ENCODE measurements at places on chromosomes 1 and 21.

- DNase-seq, result no peak
Observed at GRCh38 chr1:245823408-245824147, 668.8 kb downstream of the KIF26B start.

GRCh38 chr1:68976916-68977610, 480.2 kb upstream of the DEPDC1 start:
- DNase-seq, result peak; percentile 3

GRCh38 chr1:12496154-12496961, 121.7 kb downstream of the DHRS3 start:
- no peak for DNase-seq

GRCh38 chr1:88141499-88142074, 542.5 kb upstream of the PKN2 start:
- no peak for DNase-seq

- DNase-seq, result no peak
Observed at GRCh38 chr1:207519505-207520399, 23.8 kb downstream of the CR1 start.

DNA sequence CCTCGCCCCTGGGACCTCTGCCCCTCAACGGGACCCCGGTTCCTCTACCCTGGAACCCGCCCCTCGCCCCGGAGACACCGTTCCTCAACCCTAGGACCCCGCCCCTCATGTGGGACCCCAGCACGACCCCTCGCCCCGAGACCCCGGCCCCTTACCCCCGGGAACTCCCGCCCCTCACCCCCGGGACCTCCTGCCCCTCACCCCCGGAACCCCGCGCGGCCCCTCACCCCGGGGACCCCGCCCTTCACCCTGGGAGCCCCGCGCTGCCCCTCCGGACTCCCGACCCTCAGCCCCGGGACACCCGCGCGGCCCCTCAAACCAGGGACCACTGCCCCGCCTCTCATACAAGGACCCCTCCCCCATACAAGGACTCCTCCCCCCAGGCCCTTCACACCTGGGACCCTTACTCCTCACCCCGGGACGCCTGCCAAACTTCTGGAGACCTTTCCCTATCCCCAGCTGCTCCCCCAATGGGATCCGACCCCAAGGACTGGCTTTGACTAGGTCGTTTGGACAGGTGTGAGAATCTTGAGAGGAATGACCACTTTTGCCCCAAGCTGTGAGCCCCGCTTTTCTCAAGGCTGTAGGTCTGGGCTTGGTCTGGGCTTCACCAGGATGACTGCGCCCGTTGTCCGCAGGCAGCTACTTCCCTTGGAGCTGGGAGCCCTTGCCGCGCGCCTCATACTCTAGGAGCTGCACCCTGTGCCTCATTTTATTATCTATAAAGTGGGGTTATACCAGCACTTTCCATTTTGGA, 843 bp downstream of the DIP2A start:
- peak; percentile 63 for DNase-seq

DNA sequence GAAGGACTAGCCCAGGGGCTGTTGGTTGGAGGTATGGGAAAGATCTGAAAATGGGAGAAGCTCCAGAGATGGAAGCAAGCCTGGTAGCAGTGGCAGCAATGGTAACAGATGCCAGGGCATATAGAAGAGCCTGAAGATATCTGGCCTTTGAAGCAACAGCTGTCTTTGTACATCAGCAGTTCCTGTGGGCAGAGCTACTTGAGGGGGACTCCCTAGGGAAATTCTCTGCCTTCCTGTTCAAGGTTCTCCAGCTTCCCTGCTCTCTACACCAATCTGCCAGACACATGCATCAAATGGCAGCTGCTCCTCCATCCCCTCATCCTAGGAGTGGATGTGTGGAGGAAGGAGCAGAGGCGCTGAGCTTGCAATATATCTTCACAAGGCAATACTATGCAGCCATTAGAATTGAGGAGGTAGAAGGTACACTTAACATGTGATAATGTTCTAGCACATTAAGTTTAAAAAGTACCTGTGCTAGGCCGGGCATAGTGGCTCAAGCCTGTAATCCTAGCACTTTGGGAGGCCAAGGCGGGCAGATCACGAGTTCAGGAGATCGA, 2.2 kb downstream of the TMEM35B start:
- DNase-seq, result no peak

GRCh38 chr1:3473381-3473844, 18.9 kb downstream of the ARHGEF16 start:
- DNase-seq, result no peak

DNA sequence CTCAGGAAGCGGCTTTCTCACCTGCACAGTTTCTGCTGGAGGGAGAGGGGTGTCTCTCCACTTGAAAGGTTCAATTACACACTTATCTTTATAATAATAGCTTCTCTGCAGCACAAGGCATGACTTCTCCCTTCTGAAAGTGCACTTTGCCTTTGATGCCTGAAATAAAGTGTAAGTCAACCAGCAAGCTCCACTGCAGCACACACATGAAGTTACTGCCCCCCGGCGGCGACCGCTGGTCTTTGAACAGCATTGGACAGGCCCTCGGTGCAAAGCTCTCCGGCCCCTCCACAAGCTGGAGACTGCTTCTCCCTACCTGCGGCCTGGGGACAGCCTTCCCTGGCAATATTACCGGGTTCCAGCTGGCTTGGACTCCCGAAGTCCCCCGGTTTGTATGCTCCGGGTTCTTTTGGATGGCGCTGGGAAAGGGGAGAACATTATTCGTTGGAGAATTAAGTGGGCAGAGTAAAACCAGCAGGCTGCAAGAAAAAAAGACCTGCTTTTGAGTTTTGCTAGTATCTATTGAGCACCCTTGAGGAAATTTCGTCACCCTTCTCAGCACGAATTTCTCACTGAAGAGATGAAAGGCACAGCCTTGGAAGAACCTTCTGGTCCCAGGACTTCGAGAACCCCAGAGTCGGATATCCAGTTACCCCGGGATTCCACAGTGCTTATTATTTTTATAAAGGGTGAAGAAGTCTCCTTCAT, 11.8 kb downstream of the RCAN1 start:
- peak; percentile 89 for DNase-seq

GRCh38 chr1:56437959-56438358, 141.4 kb downstream of the PLPP3 start:
- DNase-seq, result no peak

GRCh38 chr1:234631721-234632125, 21.7 kb upstream of the IRF2BP2 start:
- no peak for DNase-seq

GRCh38 chr1:223062177-223062576, 80.9 kb downstream of the TLR5 start:
- no peak for DNase-seq

- DNase-seq, result peak; percentile 97
Observed at GRCh38 chr1:37486680-37487618, 12.6 kb downstream of the ZC3H12A start.

DNA sequence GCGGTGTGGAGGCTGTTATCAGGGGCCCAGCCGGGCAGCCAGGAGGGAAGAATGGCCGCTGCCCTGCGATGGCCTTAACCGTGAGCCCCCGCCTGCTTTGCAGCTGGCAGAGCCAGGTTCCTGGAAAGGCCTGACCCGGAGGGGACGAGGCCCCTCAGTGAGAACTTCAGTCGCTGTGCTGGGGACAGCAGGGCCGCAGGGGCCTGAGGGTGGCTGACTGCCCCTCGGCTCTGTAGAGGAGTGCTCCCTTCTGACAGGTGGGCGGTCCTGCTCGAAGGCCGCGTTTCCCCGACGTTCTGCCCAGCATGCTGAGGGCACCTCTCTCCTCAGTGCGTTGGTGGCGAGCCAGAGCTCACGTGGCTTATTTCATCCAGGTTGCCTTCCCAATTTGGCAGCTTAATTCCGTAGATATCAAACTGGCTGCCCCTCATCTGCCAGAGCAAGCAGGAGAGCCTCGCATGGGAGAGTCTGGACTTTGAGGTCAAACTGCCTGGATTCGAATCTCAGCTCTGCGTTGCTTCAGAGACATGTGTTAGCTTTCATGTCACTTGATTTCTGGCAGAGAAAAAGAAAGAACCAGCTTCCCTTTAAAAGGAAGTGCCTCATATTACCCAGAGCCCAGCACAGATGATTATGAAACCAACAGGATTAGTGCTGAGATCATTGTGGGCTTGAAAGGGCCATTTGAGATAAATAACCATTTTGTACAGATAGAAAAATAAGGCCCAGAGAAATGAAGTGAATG, 239.8 kb downstream of the SDCCAG8 start:
- no peak for DNase-seq

- DNase-seq, result no peak
Observed at GRCh38 chr1:65525266-65526048, 105.0 kb downstream of the LEPR start.

DNA sequence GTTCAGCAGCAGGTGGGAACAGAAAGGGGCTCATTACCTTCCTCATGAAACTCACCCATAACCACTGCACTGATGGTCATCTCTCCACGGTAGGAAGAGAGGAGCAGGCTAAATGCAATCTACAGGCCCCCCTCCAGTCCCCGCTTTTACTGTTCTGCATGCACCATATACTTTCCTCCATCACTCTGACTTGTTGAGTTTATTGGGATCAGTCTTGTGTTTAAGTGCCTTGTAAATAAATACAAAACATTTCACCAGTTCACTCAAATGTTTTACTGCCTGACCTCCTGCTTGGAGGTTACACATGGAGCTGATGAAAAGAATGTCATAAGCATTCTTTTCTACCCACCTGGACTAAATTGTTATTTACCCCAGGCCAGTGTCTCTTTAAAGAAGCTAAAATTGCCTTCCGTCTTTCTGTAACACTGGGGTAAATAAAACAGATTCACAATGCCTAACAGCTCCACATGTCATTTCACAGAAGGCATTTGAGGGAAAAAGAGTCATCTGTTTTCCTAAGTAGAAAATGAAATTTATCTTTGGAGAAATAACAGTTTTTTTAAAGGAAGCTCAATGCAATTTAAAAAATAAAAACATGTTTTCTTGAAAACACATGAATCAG, 30.7 kb downstream of the PTPN14 start:
- no peak for DNase-seq

DNA sequence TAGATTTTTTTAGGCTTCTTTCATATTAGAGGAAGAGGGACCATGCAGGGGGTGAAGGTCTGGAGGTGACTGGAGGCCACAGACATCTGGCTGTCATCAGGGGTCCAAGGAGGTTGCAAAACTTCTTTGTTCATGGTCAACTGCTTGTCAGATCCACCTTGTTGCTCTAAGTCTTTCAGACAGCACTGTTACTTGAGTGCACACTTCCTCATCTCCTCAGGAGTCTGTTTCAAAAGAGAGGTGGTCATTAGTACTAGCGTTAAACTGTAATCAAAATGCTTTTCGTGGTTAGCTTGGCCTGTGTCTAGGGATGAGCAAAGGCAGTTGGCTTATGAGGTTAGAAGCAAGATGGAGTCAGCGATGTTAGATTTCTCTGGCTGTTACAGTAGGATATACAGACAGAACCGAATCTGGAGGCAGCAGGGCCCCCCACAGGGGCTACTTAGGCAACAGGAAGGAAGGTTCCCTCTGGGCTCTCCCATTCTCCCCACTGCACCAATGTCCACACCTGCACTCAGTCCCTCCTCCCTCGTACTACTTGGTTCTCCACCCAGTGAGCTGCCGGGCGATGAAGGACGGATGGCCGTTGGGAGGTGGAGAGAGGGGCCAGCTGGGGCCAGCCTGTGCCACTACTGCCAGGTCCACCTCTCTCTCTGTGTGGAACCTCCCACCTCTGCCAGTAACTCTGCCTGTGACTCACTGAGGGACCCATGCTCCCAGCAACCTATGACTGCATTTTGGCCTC, 57.2 kb downstream of the TOR1AIP2 start:
- no peak for DNase-seq

DNA sequence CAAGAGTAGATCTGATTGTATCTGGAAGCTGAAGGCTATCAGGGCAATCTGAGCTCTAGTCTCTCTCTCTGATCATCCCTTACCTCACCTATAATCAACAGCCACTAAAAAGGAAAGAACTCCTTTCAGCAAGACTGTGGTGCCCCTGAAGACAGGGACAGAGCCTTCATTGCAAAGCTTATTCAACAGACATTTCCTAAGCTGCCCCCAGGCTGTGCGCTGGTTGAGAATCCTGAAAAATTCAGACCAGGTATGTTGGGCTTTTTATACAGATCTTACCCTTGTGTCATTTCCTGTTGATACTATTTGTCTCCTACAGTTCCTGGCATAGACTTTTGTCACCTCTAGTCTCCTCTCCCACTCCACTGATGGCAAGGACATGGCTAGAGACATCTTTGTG, 63.3 kb upstream of the PLA2G4A start:
- no peak for DNase-seq

DNA sequence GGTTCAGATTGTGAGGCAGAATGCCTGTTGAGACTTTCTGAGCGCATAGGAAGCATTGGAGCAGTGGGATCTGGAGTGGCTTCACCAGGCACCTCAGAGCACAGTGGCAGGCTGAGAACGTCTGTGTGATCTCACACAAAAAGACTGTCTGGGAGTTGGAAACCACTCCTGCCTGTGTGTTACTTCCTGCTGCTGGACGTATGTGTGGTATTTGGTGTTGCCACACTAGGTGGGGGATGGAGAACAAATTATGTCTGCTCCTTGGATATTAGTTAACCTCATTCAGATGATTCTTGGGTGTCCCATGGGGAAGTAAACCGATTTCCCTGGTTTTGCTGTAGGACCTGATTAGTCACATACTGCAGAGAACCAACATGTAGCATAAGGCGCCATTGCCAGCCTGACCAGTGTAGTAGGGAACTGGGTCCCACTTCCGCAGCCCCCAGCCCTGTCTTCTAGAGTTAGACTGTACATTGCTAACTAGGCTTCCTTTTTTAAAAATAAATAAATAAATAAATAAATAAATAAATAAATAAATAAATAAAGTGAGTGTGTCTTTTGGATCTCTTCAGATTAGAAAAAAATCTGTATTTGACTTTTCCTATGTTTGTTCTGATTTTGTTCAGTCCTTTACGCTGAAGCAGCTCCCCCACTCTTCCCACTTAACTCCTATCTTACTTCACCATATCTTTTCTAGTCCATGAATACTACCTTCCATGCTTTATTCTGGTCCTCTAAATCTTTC, 26.9 kb downstream of the UCK2 start:
- no peak for DNase-seq

DNA sequence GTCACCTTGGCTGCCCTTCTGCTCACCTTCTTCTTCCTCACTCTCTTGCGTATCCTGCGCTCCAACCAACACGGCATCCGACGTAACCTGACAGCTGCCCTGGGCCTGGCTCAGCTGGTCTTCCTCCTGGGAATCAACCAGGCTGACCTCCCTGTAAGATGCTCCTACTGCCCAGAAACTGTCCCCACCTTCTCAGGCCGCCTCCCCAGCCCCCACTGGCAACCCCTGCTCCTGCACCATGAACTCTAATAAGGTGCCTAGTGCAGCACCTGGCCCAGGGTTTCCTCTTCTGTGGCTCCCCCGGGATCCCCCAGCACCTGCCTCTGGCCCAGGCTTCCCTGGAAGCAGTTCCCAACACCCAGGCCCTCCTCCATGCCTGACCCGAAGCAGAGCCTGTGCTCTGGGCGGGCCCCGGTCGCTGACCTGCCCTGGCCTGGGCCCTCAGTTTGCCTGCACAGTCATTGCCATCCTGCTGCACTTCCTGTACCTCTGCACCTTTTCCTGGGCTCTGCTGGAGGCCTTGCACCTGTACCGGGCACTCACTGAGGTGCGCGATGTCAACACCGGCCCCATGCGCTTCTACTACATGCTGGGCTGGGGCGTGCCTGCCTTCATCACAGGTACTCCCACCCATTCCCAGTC, 12.8 kb downstream of the PSRC1 start:
- no peak for DNase-seq
